ENCODE measurements at places on chromosomes 11 and 22.

- no peak for DNase-seq
Measured at GRCh38 chr11:76250520-76251225, 44.4 kb upstream of the WNT11 start.

- DNase-seq = no peak
Measured at GRCh38 chr22:39227542-39228272, 17.1 kb downstream of the PDGFB start.

DNA sequence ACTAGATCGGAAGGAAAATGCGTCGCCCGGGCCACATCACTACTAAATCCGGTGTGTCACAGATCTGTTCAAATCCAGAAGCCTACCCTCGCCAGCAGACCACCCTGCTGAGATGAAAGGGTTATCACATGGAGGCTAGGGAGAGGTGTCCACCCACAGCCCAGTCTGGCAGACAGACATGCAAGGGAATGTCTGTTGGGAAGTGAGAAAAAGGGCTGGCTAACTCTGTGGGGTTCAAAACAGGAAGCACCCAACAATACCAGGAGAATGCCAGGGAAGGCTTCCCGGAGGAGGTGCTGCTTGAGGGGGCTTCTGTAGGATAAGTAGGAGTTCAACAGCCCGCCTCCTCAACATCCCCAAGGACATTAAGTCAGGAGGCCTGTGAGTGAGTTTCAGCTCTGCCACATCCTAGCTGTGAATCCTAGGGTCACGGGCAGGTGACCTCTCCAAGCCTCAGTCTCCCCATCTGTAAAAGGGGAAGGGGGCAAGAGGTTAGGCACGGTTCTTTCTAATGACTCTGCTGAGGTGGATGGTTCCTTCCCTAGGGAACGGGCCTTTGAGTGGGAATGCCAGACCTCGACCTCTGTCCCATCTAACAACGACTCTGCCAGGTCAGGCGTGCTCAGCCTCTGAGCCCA is 1.1 kb downstream of the TPST2 start:
- DNase-seq = no peak

GRCh38 chr22:31957970-31958594 is 13.7 kb downstream of the YWHAH start:
- no peak for DNase-seq

- peak; percentile 19 for DNase-seq
Measured at GRCh38 chr11:78417888-78418583, 416 bp upstream of the GAB2 start.

- DNase-seq = no peak
Measured at GRCh38 chr11:6745465-6746015, 26.2 kb downstream of the OR2AG2 start.
